ENCODE measurements at places on chromosomes 1 and 21.

DNA sequence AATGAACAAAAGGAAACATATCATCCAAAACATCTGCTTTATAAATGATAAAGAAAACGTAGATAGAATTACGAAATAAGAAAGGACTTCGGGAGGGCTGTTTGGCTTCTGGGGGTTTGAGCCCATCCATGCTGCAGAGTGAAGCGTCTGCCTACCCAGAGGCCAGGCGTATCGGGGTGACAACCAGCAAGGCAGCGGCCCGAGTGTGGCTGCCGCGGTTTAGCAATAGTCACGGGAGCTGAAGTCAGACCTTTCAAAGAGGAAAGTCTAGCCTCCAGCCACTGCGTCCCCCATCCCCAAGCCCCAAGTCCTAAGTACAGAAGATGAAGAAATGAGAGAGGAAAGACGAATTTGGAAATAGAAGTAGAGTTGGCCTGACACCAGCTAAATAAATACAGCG, 8.6 kb downstream of the SLC37A1 start:
- no peak for DNase-seq

GRCh38 chr1:24415910-24416665, 486 bp downstream of the NIPAL3 start:
- no peak for DNase-seq

DNA sequence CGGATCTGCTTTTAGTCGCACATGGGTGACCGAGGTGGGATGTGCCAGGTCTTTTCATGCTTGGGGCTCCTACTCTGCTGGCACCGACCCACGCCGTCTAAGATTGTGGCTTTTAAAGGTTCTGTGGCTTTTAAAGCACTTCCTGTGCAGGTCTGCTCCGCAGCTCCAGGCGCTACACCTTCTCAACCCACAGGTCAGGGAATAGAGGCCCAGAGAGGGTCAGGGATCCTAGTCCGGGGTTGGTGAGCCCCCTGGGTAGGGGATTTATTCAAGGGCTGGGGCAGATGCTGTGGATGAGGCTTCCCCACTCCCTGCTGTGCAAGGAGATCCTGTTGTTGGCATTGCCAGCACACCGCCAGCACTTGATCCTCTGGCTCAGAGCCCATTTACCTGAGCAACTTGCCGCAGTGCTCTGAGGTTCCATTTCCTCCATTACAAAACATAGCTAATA, 212.8 kb upstream of the RAB4A start:
- peak; percentile 51 for DNase-seq

GRCh38 chr1:191453487-191453886, 704.8 kb upstream of the RGS18 start:
- DNase-seq = no peak

DNA sequence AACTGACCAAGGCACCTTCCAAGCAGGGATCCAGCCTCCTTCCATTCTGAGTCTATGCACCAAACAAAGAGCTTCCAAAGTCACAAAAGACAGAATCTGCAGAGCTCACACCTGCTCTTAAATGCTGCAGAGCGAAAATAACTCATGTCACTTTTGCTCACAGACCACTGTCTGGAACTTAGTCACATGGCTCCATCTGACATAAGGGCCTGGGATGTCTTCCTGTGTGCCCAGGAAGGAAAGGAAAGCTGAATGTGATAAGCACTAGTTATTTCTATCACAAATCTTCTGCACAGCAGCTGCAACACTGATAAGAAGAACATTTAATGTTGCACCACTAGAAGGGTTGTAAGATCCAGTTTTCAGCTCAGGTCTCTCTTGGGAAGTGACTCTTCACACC, 39.5 kb upstream of the SGIP1 start:
- no peak for DNase-seq

- no peak for DNase-seq
These were observed 219.1 kb downstream of the SDCCAG8 start for GRCh38 chr1:243474906-243475305.

DNA sequence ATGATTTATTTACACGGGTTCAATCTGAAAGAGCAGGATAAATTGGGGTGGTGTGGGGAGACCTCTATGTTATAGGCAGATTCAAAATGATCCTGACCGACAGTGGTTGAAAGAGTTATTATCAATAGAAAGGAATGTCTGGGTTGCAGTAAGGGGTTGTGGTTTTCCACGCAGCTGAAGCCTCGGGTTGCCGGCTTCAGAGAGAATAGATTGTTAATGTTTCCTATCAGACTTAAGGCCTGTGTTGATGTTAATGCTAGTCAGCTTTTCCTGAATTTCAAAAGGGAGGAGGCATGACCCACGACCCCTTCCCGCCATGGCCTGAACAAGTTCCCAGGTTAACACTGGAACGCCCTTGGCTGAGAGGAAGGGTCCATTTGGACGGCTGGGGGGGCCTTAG, 2.2 kb upstream of the UBE2J2 start:
- no peak for DNase-seq

- no peak for DNase-seq
These were observed 23.0 kb downstream of the CHD5 start for GRCh38 chr1:6157132-6157527.

DNA sequence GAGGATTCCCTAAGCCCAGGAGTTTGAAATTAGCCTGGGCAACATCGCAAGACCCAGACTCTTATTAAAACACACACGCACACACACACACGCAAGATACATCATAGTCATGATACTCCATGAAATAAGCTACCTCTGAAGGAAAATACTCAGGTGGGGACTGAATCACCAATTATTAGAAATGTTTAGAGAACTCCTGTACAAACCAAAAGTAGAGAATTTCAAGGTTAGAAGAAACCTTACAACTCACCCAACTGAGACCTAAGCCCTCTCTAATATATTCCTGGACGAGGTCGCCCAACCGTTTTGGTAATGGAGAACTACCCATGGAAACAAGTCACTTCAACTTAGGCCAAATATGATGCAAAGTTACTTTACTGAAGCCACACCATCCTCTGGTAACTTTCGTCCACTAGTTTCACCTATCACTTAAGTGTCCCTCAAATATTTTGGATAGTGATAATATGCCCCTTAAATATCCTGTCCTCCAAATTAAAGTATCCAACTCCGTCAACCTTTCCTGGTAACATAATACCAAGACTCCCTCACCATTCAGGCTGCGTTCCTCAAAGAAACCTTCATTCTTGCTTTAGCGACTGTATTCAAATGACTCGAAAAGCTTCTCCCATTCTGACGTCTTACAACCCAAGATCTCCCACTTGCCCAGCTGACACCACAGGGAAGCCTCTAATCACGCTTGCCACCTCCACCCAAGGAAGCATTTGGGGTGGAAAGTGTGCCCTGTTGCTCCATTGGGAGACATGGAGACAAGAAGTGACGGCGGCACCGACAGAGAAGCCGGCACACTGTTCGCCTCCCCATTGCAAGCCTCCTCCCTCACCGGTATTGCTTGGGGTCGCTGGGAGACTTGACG, 856 bp downstream of the NRDC start:
- no peak for DNase-seq

GRCh38 chr1:160522622-160523345, at the start of gene SLAMF6:
Gene SLAMF6 (minus strand): TSS chr1:160523255. CDS start chr1:160523192, 63 bp downstream.
- peak; percentile 57 for DNase-seq

GRCh38 chr1:69551476-69552324, 16.0 kb upstream of the LRRC7 start:
- DNase-seq = no peak

DNA sequence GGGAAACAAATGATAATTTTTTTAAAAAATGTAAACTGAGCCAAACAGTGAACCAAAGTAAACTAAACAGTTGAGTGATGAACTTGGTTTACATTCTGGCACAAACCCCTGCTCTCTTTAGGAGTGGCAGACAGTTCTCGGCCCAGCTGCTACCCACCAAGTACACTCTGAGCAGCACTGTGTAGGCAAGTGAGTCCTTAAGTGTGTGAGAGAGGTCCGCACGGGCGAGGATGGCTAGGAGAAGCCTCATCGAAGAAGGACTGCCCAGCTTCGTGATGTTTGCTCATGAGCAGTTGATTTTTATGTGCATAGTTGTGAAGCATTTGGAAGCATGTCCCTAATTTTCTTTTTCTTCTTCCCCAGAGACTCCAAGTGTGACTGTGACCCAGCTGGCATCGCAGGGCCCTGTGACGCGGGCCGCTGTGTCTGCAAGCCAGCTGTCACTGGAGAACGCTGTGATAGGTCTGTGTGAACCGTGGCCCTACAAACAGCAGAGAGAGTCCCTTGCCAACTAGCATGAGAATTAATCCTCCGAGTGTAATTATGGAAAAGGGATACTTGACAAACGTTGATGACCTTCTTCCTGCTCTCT, 32.1 kb downstream of the LAMC2 start:
- DNase-seq = no peak

DNA sequence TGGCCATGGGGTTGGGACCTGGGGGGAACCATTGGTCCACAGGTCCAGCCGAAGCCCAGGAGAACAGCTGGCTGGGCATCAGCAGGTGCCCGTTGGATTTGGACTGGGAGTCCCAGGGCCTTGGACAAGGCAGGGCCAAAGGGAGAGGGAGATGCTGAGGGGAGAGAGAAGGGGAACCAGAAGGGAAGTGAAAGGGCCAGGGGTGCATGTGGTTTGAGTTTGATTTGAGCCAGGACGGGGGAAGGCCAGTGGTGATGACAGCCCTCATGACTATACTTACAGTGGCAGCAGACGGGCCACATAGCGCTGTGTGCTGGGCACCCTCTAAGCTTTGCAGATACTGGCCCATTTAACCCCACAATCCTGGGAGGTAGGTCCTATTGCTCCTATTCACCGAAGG, 18.8 kb downstream of the AGRN start:
- no peak for DNase-seq

DNA sequence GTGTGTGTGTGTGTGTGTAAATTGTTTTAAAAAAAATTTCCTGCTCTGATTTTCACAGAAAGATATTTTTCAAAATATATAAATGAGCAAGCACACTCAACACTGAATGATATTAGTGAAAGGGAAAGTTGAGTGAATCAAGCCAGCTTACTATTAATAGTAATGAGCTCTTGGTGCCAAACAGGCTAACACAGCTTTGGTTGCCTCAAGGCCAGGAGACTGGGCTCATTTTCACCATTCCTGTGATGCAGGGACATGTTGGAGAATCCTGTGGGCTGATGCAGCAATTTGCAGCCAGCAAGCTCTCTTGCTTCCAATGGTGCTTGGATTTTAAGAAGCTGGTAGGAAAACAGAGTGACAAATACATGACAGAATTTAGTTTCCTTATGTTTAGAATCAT, 30.2 kb downstream of the PLA2G4A start:
- no peak for DNase-seq

DNA sequence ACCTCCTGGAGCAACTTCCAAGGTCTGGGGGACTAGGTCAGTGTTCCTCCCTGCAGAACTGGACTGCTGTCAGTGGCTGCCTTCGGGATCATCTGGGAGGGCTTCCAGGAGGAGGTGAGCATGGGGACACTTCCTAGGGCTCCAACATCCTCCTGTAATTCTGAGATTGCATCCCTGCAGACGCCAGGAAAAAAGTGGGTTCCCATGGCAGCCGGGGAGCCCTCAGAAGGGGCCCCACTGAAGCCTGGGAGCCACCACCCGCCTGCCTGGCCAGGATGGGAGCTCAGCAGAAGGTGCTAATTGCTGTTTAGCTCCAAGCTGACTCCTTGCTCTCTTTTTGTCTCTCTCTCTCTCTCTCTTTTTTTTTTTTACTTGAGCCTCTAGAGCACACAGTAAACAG, 16.1 kb upstream of the ARF1 start:
- DNase-seq = no peak

- DNase-seq = no peak
These were observed 34.4 kb downstream of the PHC2 start for GRCh38 chr1:33396188-33397124.

GRCh38 chr1:183996396-183996795, 41.1 kb downstream of the COLGALT2 start:
- DNase-seq = no peak

- DNase-seq = no peak
These were observed 283.1 kb downstream of the HLX start for GRCh38 chr1:221162352-221162751.

DNA sequence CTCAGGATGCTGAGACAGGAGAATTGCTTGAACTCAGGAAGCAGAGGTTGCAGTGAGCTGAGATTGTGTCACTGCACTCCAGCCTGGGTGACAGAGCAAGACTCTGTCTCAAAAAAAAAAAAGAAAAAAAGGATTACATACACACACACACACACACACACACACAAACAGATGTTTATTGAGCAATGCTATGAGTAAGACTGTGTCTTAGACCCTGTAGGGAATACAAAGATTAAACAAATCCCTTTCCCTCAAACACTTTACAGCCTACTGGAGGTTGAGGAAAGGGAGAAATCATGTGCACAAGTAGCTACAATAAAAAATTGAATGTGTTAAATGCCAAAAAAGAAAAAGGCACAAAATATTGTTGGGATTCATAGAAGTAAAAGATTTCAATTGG, 58.1 kb downstream of the RPAP2 start:
- DNase-seq = no peak

DNA sequence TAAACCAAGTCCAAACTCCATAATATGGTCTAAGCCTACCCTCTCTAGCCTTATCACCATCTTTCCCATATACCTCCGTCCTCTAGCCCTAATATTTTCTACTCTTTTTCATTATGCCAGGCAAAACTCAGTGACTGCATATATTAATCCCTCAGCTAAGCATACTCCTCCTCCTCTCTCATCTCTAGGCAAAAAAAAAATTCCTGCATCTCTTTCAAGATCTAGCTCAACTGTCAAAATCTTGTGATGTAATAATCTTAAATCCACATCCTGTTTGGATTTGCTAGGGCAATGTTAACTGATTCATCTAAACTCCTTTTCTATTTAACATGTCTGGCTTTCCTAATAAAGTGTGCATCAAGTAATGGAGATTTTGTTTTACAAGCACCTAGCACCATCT, 20.4 kb downstream of the PRPF38A start:
- no peak for DNase-seq

DNA sequence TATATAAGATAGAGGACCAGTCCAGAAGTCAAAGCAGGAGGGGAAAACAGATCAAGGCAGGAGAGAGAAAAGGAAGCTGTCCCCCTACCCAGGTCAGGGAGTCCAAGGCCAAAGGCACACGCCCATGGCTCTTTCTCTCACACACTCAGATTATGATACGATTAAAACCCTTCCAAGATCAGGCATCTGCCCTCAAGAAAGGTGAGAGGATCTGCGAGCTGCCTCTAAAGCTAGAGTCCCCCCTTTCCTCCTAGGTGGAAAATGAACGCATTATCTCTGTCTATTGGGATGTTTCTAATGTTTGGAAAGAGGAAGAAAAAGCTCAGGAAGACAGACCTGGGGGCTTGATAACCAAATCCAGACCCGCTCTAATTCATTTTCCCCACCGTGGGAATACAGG, 7.6 kb downstream of the PAFAH2 start:
- DNase-seq = no peak

- no peak for DNase-seq
These were observed 28.1 kb upstream of the B3GALNT2 start for GRCh38 chr1:235532360-235532759.

- peak; percentile 52 for DNase-seq
These were observed 7.3 kb downstream of the SYTL1 start for GRCh38 chr1:27348861-27349783.
